ENCODE measurements at places on chromosomes 16 and 17.

- no peaks in the 10 kb centered on the region for H3K36me3 ChIP-seq
- H3K27me3 ChIP-seq: no peaks in the 10 kb centered on the region
- no peak overlapping the region for H3K4me3 ChIP-seq
- H3K4me1 ChIP-seq: peaks cover 26% of the 10 kb centered on the region
- DNase-seq: no peak
Observed at GRCh38 chr17:76690596-76691280, 20.0 kb downstream of the MXRA7 start.

GRCh38 chr17:67080804-67081203 lies 36.5 kb downstream of the CACNG1 start:
- no peak overlapping the region for H3K4me3 ChIP-seq
- no peak for DNase-seq
- H3K36me3 ChIP-seq: peaks cover 3% of the 10 kb centered on the region
- no peaks in the 10 kb centered on the region for H3K4me1 ChIP-seq
- no peaks in the 10 kb centered on the region for H3K27me3 ChIP-seq

DNA sequence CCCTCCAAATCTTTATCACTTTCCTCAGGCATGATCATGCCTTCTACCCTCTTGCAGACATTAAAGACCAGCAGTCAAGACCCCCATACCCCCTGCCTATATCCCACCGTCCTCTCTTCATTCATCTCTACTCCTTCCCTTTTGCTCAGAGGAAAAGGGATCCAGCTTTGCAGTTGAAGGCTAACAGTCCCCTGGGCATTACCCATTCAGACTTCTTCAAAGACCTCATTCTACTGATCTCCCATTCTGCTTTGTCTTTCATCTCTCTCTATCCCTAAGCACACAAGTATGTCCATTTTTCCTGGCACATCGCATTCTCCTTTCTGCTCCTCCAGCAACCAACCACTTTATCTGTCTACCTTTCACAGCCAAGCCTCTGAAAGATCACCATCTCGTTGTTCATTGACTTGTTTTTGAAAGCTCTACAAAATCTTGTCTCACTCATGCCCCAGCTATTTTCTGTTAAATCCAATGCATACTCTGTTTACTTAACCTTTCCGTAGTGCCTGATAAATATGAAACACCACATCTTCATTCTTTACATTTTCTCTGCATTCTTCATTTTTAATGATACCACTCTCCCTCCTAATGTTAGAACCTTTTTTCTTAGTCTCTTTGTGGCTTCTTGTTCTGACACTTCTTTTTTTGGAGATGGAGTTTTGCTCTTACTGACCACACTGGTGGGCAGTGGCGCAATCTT lies 14.1 kb upstream of the LCMT1 start:
- DNase-seq: no peak
- H3K36me3 ChIP-seq: no peaks in the 10 kb centered on the region
- H3K4me1 ChIP-seq: no peaks in the 10 kb centered on the region

- H3K27ac ChIP-seq: no peak overlapping the region
- H3K4me1 ChIP-seq: peaks cover 24% of the 10 kb centered on the region
- no peaks in the 10 kb centered on the region for H3K36me3 ChIP-seq
Observed at GRCh38 chr16:24685539-24686432, 43.7 kb upstream of the TNRC6A start.

- no peaks in the 10 kb centered on the region for H3K27me3 ChIP-seq
- no peak for DNase-seq
- H3K4me1 ChIP-seq: no peaks in the 10 kb centered on the region
- H3K4me3 ChIP-seq: no peak overlapping the region
- H3K36me3 ChIP-seq: no peaks in the 10 kb centered on the region
Observed at GRCh38 chr16:86929057-86929871, 350.9 kb downstream of the FOXL1 start.

- no peaks in the 10 kb centered on the region for H3K36me3 ChIP-seq
- no peaks in the 10 kb centered on the region for H3K4me1 ChIP-seq
- no peak for DNase-seq
- H3K27me3 ChIP-seq: no peaks in the 10 kb centered on the region
Observed at GRCh38 chr16:86906623-86907022, 328.3 kb downstream of the FOXL1 start.

GRCh38 chr17:40026816-40027613 lies 11.8 kb downstream of the CSF3 start:
- H3K36me3 ChIP-seq: peaks cover 35% of the 10 kb centered on the region
- no peaks in the 10 kb centered on the region for H3K27me3 ChIP-seq
- H3K4me3 ChIP-seq: no peak overlapping the region
- no peak for DNase-seq

DNA sequence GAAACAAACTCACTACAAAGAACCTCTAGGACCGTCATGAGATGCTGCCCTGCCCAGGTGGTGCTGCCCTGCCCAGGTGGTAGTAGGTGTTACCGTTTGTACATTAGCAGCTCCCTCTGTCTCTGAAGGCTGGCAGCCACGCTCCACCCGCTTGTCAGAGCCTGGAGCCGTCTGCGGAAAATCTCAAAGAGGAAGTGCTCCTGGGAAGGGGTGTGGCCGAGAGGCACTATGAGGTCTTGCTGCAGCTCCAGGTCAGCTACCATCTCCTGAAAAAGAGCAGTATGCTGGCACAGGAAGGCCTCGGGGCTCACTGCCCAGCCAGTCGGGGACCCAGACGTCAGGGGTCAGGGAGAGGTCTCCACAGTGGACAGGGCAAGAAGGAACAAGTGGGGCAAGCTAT lies 28.3 kb downstream of the ZNF276 start:
- DNase-seq: no peak
- H3K4me3 ChIP-seq: no peak overlapping the region
- no peaks in the 10 kb centered on the region for H3K27me3 ChIP-seq
- no peak overlapping the region for H3K27ac ChIP-seq

DNA sequence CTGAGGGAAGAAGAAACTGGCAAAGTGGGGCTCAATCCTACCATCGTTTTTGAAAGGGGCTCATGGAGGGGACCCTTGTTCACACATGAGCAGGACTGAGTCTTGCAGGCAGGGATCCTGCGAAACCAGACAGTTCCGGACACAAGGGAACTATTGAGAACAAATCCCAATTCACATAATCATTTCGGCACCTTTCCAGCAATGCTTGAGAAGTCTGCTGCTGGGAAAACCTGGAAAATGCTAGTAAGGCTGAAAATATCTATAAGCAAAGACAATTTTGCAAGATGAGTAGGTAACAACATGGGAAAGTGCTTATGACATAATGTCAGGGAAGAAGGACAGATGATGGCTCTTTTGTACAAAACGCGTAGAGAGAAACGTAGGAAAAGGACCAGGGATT lies 52.1 kb upstream of the BPTF start:
- no peaks in the 10 kb centered on the region for H3K36me3 ChIP-seq
- H3K4me3 ChIP-seq: no peak overlapping the region
- H3K4me1 ChIP-seq: no peaks in the 10 kb centered on the region
- no peak overlapping the region for H3K27ac ChIP-seq
- no peaks in the 10 kb centered on the region for H3K27me3 ChIP-seq

DNA sequence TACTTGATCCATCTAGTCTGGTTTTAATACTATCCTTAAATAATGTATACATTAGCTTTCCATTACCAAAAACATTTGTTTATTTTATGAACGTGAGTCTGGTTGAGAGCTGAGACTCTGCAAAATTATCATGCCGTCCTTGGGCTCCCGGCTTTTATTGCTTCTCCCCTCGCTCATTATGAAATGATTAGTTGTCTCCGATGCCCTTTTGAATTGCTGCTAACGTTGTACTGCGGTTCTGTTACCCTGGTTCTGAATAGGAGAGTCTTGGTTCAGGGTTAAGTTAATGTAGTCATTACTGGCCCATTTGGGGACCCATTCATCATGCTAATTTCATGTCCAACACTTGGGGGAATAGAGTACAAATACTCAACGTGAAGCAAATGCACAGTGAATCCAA lies 12.8 kb downstream of the XYLT1 start:
- H3K4me1 ChIP-seq: peaks cover 7% of the 10 kb centered on the region
- no peak overlapping the region for H3K4me3 ChIP-seq
- no peak for DNase-seq
- no peak overlapping the region for H3K27ac ChIP-seq
- no peaks in the 10 kb centered on the region for H3K36me3 ChIP-seq

DNA sequence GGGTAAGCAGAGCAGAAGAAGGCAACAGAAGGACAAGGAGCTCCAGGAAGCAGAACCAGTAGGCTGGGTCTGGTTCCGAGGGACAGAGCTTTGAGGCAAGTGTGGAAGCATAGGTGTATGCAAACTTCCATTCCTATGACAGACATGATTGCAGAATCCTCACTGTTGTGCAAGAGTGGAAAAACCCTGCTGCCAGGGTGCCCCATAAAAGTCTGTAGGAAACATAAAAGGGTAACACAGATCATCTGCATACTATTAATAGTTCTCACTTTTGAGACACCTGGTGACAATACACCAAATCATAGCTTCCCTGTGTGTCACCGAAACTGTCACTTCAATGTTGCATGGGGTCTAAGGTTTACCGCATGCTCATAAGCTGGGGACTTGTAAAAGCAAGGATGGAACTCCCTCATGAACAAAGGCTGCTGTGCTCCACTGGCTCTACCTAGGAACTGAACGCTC lies 39.7 kb downstream of the ARHGAP17 start:
- H3K27me3 ChIP-seq: no peaks in the 10 kb centered on the region
- peaks cover 43% of the 10 kb centered on the region for H3K4me1 ChIP-seq
- peaks cover 6% of the 10 kb centered on the region for H3K36me3 ChIP-seq
- no peak for DNase-seq
- H3K27ac ChIP-seq: no peak overlapping the region

- H3K36me3 ChIP-seq: no peaks in the 10 kb centered on the region
- H3K27me3 ChIP-seq: no peaks in the 10 kb centered on the region
- DNase-seq: no peak
- H3K27ac ChIP-seq: no peak overlapping the region
- H3K4me1 ChIP-seq: peaks cover 11% of the 10 kb centered on the region
Observed at GRCh38 chr16:78290872-78291591, 191.6 kb downstream of the WWOX start.

DNA sequence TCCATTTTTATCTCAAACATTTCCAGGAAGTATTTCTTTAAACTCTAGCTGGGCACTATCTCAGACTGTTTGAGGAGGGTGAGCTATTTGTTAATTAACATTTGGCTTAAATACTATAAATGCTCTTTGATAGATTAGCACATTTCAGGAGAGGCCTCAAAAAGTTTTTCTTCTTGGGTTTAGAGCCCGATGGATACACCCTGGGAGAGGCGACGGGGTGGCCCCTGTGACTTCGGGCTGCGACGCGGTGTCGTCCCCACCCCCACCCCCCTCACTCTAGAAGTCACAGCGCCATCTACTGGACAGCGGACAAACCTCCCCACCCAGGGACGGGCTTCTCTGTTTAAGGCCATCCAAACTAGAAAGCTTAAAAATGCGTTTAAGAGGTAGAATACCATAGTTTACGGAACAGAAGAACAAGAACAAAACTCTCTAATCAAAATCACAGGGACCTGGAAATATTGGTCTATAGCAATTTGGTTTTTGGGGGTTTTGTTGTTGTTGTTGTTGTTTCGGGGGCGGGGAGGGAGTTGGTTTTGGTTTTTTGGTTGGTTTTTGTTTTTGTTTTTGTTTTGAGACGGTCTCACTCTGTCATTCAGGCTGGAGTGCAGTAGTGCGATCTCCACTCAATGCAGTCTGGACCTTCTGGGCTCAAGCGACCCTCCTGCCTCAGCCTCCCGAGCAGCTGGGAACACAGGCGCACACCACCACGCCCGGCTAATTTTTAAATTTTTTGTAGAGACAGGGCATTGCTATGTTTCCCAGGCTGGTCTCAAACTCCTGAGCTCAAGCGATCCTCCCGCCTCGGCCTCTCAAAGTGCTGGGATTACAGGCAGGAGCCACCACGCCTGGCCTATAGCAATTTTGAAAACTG lies 254.4 kb downstream of the C16orf95 start:
- H3K4me1 ChIP-seq: no peaks in the 10 kb centered on the region
- no peaks in the 10 kb centered on the region for H3K27me3 ChIP-seq
- H3K36me3 ChIP-seq: no peaks in the 10 kb centered on the region
- H3K4me3 ChIP-seq: no peak overlapping the region
- H3K27ac ChIP-seq: no peak overlapping the region
- no peak for DNase-seq

DNA sequence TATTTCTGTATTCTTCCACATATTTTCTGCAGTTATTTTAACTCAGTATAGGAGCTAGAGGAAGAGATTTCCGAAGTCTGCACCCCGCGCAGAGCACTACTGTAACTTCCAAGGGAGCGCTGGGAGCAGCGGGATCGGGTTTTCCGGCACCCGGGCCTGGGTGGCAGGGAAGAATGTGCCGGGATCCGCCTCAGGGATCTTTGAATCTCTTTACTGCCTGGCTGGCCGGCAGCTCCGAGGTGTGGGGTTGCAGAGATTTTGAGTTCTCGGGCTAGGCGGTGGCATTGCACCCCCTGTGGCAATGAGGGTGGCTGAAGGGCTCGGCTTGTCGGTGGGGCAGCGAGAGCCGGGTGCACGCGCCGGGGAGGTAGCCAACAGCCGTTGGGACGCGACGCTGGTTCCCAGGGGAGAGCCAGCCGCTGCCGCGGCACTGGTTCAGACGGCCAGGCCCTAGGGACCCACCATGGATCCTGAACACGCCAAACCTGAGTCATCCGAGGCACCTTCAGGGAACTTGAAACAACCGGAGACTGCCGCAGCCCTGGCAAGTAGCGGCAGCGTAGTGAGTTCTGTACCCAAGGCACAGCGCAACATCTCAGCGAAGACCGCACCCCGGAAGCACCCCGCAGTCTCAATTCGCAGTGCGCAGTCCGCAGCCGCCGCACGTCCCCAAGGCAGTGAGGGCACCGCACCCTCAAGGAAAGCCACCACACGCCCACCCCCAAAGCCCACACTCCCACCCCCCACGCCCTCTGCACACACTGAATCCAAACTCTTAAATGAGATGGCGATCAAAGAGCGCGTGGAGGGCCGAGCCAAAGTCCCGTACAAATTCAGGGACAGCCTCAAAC lies at the start of gene CMTM1:
TSS of gene CMTM1 (plus strand) at position 389 of the 851 bp plus-strand sequence. CDS start at position 464, 75 bp downstream.
- H3K27me3 ChIP-seq: no peaks in the 10 kb centered on the region
- no peak within 1 kb of the TSS for H3K4me3 ChIP-seq
- H3K27ac ChIP-seq: no peak within 1 kb of the TSS
- peaks cover 53% of the 10 kb centered on the region for H3K36me3 ChIP-seq

- peaks cover 12% of the 10 kb centered on the region for H3K4me1 ChIP-seq
- DNase-seq: no peak
- no peaks in the 10 kb centered on the region for H3K27me3 ChIP-seq
- H3K27ac ChIP-seq: no peak overlapping the region
Observed at GRCh38 chr17:76617838-76618237, 25.7 kb downstream of the ST6GALNAC1 start.

DNA sequence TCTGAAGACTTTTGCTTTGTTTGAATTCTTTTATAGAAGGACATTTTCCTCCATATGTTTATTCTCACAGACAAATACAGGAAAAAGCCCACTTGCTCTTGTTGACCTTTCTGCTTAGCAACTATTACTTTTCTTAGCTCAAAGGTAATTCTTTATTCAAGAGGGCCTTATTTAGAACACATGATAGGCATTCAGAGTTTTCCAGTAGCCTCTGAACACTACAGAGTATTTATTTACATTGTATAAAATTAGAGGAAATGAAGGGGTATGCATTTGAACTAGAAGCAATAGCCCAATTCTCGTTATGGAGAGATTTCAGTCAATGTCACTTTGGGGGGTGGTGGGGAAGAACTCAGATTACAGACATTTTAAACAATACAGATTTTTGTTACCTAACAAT lies 581.7 kb downstream of the KCNJ2 start:
- DNase-seq: no peak
- no peak overlapping the region for H3K4me3 ChIP-seq
- no peaks in the 10 kb centered on the region for H3K4me1 ChIP-seq
- no peaks in the 10 kb centered on the region for H3K27me3 ChIP-seq
- no peak overlapping the region for H3K27ac ChIP-seq

GRCh38 chr16:57108432-57108831 lies 16.0 kb downstream of the CPNE2 start:
- no peaks in the 10 kb centered on the region for H3K27me3 ChIP-seq
- no peak overlapping the region for H3K4me3 ChIP-seq
- H3K27ac ChIP-seq: no peak overlapping the region
- no peak for DNase-seq
- H3K36me3 ChIP-seq: no peaks in the 10 kb centered on the region

Data from esophagus squamous epithelium (tissue), 5 donors.